ENCODE measurements at places on chromosomes 7 and 10.

DNA sequence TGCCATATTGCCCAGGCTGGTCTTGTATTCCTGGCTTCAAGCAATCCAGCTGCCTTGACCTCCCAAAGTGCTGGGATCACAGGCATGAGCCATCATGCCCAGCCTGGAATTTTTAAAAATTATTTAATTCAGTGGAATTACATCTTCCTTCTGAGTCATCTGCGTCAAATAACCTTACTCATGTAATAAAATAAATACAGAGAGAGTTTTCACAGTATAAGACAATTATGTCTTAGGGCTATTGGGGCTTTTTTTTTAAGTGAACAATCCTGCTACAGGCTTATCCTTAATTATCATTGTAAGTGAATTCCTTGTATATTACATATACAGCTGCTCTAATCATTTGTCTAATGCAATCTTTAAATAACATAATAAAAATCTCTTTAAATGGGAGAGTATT, 108.3 kb downstream of the MAPK8 start:
- DNase-seq = no peak

GRCh38 chr10:99427566-99428190, 2.7 kb downstream of the GOT1 start:
- no peak for DNase-seq

DNA sequence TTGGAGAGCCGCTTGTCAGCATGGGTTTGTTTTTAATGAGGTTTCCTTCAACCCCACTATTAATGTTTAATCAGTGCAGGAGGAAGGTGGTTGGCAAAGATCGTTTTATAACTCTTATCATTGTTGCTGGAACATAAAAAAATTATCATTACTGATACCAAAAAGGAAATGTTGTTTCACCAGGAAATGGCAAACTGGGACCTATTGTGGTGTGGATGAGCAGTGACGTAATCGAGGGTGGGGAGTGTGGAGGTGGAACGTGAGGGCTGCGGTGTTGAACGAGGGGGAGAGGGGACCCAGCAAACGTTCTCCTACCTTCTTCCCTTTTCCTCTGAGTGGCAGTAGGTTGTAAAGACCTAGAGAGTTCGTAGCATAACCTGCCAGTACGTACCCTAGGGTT, 71.9 kb upstream of the TOMM7 start:
- no peak for DNase-seq

GRCh38 chr7:72265071-72265904, 146.8 kb downstream of the CALN1 start:
- no peak for DNase-seq

GRCh38 chr10:113100281-113100680, 150.2 kb downstream of the TCF7L2 start:
- no peak for DNase-seq

DNA sequence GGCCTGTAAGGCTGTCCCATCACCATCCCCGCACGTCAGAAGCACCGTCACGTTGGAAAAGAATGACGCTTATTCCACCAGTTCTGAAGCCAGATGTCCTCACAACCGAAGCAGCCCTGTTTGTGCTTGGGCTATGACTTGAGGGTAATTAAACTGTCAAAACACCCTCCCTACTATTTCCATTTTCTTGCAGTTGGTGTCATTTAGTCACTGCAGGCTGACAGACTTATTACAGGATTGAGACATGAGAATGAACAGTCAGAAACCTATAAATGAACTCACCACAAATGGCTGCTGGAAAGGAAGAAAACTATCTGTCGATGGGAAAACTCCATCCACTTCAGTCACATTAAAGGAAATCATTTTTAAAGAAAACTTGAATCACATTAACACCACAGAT, 85.3 kb downstream of the VOPP1 start:
- DNase-seq = no peak

GRCh38 chr10:31940839-31941653, 12.4 kb upstream of the ARHGAP12 start:
- DNase-seq = no peak

GRCh38 chr10:130439766-130440165, 303.6 kb downstream of the GLRX3 start:
- no peak for DNase-seq

DNA sequence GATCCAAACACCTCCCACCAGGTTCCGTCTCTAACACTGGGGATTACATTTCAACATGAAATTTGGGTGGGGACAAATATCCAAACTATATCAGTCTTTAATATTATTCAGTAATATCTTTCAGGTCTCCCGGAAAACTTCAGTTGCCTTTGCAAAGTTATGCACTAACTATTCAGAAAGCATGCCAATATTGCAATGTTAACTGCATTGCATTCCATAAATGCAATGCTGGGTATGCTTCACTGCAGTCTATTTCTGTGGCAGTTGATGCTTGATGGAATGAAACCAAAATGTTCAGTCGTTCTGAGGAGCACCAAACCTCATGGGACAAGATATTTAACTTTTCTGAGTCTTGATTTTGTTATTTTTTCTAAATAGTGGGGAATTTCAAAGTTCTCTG, 147.5 kb downstream of the SLC16A9 start:
- no peak for DNase-seq

DNA sequence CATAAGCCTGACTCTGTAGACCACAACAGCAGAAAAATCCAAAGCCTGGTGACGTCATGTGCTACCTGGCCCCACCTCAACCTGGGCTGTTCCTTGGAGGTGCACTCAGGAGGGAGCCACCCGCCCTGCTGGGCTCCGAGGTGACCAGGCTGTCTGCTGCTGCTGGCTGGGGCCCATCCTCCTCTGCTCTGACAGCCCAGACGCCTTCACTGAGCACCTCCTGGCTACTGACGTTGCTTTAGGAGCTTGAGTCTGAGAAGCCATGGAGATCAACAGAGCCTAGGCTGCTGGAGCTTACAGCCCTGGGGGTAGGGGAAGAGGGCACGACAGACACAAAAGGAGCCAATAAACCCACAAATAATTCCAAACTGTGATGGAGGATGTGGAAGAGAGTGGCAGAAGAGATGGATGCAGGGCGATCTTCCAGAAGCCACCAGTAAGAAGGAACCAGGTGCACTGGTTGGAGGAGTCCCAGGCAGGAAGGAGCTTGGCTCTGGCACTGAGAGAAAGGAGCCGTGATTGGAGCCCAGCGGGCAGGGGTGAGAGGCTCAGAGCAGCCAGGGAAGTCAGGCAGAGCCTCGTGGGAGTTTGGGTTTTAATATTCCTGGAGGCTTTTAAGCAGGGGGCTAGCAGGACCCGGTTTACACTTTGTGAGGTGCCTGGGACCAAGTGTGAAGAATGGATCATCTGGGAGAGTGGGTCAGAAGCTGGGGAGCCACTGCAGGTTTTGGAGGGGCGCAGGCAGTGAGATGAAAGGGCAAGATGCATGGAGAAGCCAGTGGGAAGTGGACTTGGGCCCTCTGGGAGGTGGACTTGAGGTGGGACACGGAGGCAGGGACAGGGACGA, 1.7 kb upstream of the PTPRE start:
- no peak for DNase-seq

- no peak for DNase-seq
Measured at GRCh38 chr10:62761115-62761514, 43.4 kb upstream of the ADO start.

DNA sequence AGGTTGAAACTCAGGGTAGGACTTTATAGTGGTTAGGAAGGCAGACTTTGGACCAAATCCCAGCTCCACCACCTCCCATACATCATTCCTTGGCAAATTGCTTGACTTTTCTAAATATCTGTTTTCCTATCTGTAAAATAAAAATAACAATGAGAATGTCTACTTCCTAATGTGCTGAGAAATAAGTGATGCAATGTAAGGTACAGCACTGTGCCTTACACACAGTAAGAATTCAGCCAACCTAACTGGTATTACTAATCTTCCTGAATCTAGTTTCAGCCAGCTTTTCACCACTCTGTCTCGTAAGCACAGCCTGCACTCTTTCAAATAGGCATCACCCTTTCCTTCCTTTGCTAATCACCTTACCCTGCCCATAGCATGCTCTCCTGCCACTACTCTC, 9.7 kb downstream of the PRLHR start:
- DNase-seq = no peak

GRCh38 chr10:129161150-129161549, 305.9 kb upstream of the MGMT start:
- no peak for DNase-seq

DNA sequence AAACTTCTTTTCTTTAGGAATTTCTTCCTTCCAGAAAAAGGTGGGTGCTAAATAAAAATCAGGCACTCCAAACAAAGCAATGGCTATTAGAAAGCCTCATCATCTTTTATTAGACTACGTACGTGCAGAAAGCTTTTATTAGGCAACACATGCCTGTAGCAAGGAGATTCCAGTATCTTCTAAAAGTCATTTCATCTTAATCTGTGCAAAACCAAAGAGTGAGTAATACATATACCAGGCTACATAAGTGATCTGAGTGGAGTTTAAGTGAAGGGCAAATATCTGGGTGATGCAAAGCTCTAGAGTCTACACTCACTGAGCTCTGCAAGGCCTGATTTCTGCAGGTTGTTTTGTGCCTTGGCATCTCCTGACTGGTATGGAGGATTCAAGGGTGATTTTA, 231.7 kb downstream of the ELMO1 start:
- DNase-seq = no peak

GRCh38 chr7:47332681-47333553, 249.0 kb downstream of the TNS3 start:
- no peak for DNase-seq

- no peak for DNase-seq
Measured at GRCh38 chr7:99140813-99141212, 3.1 kb downstream of the SMURF1 start.

- DNase-seq = no peak
Measured at GRCh38 chr7:155456738-155457543, 988 bp upstream of the EN2 start.

- DNase-seq = no peak
Measured at GRCh38 chr10:50582766-50583762, 40.7 kb downstream of the SGMS1 start.

DNA sequence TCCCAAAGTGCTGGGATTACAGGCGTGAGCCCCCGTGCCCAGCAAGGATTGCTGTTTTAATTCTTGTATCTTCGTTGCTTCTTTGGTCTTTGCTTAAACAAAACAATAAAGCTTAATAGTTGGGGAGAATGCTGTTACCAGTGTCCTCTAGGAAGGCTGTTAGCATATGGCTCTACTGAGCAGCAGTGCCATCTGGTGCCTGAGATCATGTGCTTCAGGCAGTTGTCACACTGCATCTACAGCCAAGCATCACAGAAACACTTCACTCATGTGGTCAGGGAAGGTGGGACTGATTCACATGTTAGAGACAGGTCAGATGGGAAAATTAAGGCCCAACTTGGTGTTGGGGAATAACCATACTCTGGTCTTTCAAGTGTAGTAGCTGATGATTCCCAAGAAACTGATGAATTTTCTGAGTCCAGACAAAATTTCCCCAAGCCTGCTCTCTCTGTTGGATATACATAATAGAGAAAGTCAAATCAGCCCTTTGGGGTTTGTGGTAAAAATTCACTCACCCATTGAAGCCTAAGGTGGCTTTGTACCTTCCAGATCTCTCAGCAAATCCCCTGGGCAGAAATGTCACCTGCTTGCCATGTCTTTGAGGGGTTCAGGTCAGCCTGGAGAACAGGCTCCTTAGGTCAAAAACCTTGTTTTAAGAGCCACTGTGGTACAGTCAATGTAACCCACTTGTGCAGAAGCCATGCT, 28.4 kb downstream of the UBE2D4 start:
- peak; percentile 12 for DNase-seq

- DNase-seq = peak; percentile 14
Measured at GRCh38 chr7:112025556-112025955, 180.6 kb downstream of the DOCK4 start.

DNA sequence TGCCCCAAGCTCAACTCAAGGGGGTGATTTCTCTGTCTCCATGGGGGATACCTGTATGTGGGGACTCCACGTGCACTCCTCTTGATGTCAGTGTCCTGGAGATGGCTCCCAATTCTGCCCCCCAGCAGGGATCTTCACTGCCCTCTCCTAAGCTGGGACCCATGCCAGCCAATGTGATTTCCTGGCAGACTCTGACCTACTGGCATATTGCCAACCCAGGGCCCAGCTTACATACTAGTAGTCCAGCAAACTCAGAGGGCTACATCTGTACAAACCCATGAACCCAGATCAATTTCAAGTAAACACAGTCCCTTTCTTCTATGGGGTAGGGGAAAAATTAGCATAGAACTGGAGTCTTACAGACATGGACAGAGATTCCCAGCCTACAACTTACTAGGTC, 26.2 kb upstream of the BMPR1A start:
- no peak for DNase-seq

DNA sequence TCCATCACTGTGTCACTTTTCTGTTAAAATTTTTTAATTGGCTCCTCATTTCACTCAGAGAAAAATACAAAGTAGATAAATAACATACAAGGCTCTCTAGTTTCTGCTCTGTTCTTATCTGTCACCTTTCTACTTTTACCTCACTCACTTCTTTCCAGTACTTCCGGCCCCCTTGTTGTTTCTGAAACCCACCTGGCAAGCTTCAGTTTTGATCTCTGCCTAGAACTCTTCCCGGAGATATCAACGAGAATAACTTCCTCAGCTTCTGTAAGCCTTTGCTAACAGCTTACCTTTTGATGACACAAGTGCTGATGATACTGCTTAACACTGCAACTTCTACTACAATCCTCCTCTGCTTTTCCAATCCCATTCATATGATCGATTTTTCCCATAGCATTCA, 566.2 kb downstream of the PCDH15 start:
- DNase-seq = no peak

GRCh38 chr10:3429676-3430075, 257.1 kb upstream of the PITRM1 start:
- no peak for DNase-seq

DNA sequence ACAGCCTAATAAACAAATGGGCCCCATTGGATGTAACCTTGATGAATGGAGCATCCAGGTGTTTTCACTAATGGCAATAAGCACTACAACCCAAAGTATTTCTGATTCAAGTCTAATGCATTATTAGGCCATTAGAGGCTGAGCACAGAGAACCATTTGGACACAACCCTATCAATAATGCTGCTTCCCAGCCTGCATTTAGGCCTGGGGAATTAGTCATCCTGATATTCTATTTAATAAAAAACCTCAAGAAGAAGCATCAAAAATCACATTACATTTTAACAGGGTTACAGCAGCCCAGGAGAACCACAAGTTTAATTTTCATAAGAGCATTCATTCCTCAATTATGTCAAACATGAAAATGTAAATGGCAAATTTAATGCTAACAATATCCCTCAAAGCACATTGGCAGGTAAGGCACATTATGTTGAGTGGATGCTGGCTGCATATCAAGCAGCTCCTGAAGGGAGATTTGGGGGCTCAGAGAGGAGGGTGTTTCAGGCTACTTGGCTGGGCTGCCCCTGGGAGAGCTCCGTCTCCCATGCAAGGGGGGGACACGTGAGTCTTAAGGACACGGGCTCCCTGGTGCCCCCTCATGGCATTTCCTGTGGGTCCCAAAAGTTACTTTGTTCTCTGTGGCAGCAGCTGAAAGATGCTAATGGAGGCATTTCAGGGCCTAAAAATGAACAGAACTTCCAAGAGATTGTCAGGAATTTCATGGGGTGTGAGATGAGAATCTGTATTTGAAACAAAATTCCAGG, 143.4 kb downstream of the HERPUD2 start:
- no peak for DNase-seq

- no peak for DNase-seq
Measured at GRCh38 chr7:506391-506831, 13.2 kb downstream of the PDGFA start.
